ENCODE measurements at places on chromosomes 1 and 21. TPM values are rescaled to one million over a fixed set of nuclear protein-coding genes. Genes with fewer than 3 reads are reported as not detected.

DNA sequence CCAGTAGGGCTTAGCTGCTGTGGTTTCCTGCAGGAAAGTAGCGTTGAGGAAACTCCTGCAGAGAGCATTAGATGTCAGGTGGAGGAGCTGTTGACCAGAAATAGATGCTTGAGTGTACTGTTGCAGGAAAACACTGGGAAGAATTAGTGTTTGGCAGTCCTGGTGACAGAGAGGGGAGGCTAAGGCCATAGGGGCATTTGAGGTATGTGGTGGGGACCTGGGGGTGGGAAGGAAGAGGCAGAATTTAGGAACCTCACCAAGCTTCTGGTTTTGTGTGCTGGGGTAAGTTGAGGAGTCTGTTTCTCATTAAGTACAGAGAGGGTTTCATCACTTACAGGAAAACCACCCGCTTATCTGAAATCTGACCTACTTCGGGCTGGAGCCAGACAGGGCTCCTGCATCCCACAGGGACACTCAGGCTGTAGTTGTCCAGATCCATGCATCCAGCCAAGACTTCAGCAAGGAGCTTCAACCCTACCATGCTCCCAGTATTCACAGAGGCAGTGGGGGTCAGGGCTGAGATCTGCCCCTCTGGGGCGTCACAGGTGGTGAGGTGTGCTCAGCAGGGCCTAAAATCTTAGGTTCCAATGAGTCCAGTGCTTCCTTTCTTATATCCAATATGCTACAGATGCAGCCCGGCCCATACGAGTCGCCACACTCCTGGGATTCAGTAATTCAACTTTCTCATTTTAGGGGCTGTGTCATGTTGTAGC, 15.1 kb downstream of the SH2D2A start:
- DNase-seq = no peak
- no peaks in the 10 kb centered on the region for H3K27me3 ChIP-seq
- H3K36me3 ChIP-seq = peaks cover 16% of the 10 kb centered on the region
- peak overlapping the region; percentile 73 for H3K27ac ChIP-seq
- peak overlapping the region; percentile 13 for H3K4me3 ChIP-seq

DNA sequence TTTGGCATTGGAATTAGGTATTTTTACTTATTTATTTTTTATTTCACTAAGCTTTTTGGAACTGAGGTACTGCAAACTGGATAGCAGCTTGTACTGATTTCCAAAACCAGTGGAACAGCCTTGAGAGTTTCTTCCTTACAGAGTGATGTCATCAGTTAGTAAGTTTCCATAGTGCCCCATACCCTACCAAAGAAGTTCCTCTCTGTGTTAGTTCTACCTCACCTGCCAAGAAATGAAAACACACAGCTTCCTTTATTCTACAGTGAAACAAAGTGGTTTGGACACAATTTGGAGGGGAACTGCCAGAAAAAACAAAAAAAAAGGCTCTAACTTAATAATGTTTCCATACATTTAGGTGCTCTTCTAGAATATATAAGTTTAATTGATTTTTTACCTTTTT, 430.9 kb upstream of the ADGRL2 start:
- H3K36me3 ChIP-seq = no peaks in the 10 kb centered on the region
- no peaks in the 10 kb centered on the region for H3K4me1 ChIP-seq
- H3K27ac ChIP-seq = no peak overlapping the region

DNA sequence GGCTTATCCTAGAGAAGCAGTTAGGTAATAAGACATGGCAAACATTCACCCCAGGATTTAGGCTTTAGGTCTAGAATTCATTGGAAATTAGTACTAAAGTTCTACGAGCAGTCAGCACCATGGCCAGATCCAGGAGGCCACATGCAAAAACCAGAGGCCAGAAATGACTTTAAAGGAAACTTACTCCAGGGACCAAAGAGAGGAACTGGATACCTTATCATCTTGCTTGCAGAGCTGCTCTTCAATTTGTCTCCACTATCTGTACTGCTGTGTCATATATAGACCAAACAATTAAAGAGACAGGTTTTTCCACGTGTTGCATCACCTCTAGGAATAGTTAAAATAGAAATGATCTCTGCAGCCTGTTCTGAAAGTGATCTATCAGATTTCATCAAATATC, 127.8 kb downstream of the LMX1A start:
- H3K36me3 ChIP-seq = no peaks in the 10 kb centered on the region
- H3K4me1 ChIP-seq = no peaks in the 10 kb centered on the region
- H3K27ac ChIP-seq = no peak overlapping the region

- no peak for DNase-seq
- no peaks in the 10 kb centered on the region for H3K4me1 ChIP-seq
- no peaks in the 10 kb centered on the region for H3K36me3 ChIP-seq
- H3K27ac ChIP-seq = no peak overlapping the region
- H3K27me3 ChIP-seq = no peaks in the 10 kb centered on the region
These were observed 70.7 kb downstream of the C1orf21 start for GRCh38 chr1:184457500-184457899.

DNA sequence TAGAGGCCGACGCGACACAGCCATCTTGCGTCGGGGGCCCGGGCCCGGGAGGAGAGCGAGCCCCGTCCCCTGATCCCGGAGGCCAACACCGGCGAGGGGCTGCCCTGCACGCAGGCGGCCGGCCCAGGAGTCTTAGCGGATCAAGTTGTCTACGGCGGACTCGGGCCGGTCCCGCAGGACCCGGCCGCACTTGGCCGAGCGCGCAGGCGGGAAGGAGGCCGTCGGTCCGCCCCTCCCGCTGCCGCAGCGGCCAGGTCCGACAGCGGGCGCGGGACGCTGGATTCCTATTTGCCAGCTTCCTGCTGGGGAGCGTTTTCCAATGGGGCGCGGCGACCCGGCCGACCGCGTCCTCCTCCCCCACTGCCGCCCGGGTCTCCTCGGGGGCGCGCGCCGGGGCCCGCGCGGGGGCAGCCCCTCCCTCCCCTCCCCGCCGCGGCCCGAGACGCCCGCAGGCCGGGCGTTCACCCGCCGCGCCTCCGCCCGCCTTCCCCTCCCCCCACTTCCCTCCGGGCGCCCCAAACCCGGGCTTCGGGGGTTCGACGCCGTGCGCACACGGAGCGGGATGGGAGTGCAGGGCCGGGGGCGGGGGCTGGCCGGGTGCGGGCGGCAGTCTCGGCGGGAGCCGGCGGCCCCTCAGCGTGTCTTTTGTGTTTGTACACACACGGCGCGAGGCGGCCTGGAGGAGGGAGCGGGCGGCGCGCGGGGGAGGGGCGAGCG, 517 bp upstream of the H3-3A start:
- no peaks in the 10 kb centered on the region for H3K27me3 ChIP-seq
- H3K4me1 ChIP-seq = peaks cover 34% of the 10 kb centered on the region
- DNase-seq = peak; percentile 72
- peak overlapping the region; percentile 100 for H3K4me3 ChIP-seq

- no peaks in the 10 kb centered on the region for H3K27me3 ChIP-seq
- DNase-seq = no peak
- H3K4me1 ChIP-seq = no peaks in the 10 kb centered on the region
- H3K27ac ChIP-seq = no peak overlapping the region
- no peaks in the 10 kb centered on the region for H3K36me3 ChIP-seq
- H3K4me3 ChIP-seq = no peak overlapping the region
These were observed 126.2 kb downstream of the RASAL2 start for GRCh38 chr1:178220094-178220493.

DNA sequence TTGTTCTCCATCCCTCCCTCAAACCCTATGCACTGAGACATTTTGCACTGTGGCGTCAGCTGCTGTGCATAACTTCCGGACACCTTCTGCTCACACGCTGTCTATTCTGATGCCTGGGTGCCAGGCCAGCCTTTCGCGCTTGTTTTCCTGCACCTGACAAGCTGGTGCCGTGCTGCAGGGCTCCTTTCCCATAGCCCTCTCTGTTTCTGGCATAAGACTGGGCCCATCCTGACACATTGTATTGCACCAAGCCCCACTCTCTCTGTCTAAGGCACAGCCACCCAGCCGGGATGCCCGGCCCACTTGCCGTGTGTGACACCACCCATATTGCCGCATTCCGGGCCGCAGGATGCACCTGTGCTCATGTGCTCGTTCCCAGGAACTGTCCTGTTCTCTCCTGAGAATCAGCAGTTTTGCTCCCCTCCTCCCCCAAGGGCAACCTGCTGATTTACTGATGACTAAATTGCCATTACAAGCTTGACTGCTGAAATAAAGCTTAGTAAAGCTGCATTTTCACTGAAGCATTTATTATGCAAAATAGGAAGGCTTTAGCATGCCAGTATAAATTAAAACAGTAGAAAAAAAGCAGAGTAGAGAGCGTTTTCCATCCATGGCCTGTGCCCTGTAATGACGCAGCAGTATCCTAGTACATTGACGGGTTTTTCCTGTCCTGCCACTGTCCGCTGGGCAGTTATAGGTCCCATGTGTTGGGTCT, 88.0 kb downstream of the CD247 start:
- H3K36me3 ChIP-seq = peaks cover 5% of the 10 kb centered on the region
- peaks cover 16% of the 10 kb centered on the region for H3K4me1 ChIP-seq
- H3K27me3 ChIP-seq = no peaks in the 10 kb centered on the region
- H3K27ac ChIP-seq = peak overlapping the region; percentile 88
- no peak overlapping the region for H3K4me3 ChIP-seq
- DNase-seq = no peak

DNA sequence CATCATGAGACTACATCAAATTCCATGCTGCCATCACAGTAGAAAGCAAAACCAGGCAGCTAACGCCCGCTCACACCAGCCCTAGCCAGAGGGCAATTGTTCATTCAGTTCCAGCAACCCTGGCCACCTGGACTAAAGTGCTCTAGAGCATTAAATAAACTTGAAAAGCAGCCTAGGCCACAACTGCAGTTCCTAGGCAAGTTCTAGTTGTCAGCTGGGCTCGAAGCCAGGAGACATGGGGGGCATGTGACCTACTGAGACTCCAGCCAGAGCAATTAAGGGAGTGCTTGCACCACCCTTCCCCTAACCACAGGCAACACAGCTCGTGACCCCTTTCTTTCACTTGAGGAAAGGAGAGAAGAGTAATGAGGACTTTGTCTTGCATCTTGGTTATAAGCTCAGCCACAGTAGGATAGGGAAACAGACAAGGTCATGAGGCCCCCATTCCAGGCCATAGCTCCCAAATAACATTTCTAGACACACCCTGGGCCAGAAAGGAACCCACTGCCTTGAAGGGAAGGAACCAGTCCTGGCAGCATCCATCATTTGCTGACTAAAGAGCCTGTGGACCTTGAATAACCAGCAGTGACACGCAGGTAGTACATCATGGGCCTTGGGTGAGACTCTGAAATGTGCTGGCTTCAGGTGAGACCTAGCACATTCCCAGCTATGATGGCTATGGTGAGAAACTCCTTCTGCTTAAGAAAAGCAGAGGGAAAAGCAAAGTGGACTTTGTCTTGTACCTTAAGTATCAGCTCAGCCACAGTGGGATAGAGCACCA, 77.0 kb downstream of the ZZZ3 start:
- peaks cover 40% of the 10 kb centered on the region for H3K36me3 ChIP-seq
- peaks cover 9% of the 10 kb centered on the region for H3K4me1 ChIP-seq
- H3K4me3 ChIP-seq = no peak overlapping the region
- H3K27me3 ChIP-seq = no peaks in the 10 kb centered on the region
- DNase-seq = no peak

- DNase-seq = no peak
- peaks cover 6% of the 10 kb centered on the region for H3K4me1 ChIP-seq
- H3K27ac ChIP-seq = no peak overlapping the region
- no peaks in the 10 kb centered on the region for H3K36me3 ChIP-seq
- H3K4me3 ChIP-seq = no peak overlapping the region
These were observed 6.9 kb downstream of the PTPRU start for GRCh38 chr1:29243023-29243870.

DNA sequence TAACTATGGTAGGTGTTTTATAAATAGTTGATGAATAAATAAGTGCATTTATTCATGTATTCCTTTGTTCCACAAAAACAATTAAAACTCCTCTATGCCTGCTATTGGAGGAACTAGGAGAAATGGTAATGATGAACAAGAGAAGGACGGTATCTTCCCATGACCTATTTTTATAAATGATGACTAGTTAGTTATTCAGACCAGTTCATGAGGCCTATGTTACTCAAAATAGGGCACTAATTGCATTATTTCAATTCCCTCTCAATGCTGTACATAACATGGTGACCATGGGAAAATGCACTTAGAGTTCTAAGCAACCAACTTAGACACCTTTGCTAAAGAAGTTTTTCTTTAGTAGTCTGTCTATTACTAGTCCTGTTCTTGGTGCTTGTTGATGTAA, 53.1 kb downstream of the XCL1 start:
- no peak for DNase-seq
- H3K4me1 ChIP-seq = peaks cover 9% of the 10 kb centered on the region
- H3K36me3 ChIP-seq = no peaks in the 10 kb centered on the region
- no peak overlapping the region for H3K27ac ChIP-seq

DNA sequence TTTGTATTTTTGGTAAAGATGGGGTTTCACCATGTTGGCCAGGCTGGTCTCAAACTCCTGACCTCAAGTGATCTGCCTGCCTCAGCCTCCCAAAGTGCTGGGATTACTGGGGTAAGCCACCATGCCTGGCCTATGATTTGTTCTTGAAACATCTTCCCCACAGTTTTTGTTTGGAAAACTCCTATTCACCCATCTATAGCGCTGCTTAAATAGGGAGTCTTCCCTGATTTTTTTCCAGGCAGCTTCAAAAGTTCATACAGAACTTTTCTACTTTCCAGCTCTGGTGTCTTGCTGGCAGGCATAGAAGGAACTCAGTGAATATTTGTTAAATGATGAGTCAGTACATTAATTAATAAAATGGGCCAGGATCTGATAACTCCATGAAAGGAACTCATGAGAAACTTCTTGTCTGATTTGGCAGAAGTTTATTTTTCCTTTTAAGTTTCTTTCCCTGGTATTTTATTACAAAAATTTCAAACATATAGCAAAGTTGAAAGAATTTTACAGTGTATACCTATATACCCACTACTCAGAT, 33.0 kb upstream of the TTC22 start:
- H3K36me3 ChIP-seq = peaks cover 5% of the 10 kb centered on the region
- no peaks in the 10 kb centered on the region for H3K4me1 ChIP-seq
- no peak overlapping the region for H3K4me3 ChIP-seq
- peaks cover 11% of the 10 kb centered on the region for H3K27me3 ChIP-seq
- H3K27ac ChIP-seq = no peak overlapping the region

- H3K27me3 ChIP-seq = no peaks in the 10 kb centered on the region
- H3K27ac ChIP-seq = no peak overlapping the region
- H3K36me3 ChIP-seq = no peaks in the 10 kb centered on the region
- peaks cover 37% of the 10 kb centered on the region for H3K4me1 ChIP-seq
- peak overlapping the region; percentile 29 for H3K4me3 ChIP-seq
These were observed 79.7 kb downstream of the TBX19 start for GRCh38 chr1:168360151-168361021.

Gene FHL3
- total RNA-seq = 32.7 TPM

Gene CD164L2
- total RNA-seq = not detected

Gene MX1
- total RNA-seq = 65.2 TPM

Gene C1orf115
- 1.00 TPM for total RNA-seq

Gene SRGAP2B
- 34.3 TPM for total RNA-seq

Gene YOD1
- 13.2 TPM for total RNA-seq
